SHP77 treated with DMSO at 0.1 percent for 48 hours (cell line): ENCODE measurements at places on chromosomes 11 and 22.

GRCh38 chr11:73866095-73866579 is 10.5 kb downstream of the COA4 start:
- no peak for DNase-seq

DNA sequence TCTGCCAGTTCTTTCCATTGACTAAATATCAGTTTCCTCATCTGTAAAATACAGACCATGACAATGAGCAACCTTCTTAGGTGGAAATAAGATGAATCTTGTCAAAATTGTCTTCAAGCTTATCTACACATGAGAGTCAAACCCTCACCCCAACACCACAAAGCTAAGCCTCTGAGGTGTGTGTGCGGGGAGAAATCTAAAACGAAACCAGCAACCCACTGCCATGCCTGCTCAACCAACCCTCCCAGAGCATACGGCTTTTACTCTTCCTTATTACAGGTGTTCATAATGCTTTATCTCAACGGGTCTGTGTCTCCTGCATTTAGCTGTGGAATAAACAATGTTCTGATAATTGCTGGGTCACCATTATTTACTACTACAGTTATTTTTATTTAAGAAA is 235.4 kb downstream of the KIRREL3 start:
- DNase-seq: no peak

DNA sequence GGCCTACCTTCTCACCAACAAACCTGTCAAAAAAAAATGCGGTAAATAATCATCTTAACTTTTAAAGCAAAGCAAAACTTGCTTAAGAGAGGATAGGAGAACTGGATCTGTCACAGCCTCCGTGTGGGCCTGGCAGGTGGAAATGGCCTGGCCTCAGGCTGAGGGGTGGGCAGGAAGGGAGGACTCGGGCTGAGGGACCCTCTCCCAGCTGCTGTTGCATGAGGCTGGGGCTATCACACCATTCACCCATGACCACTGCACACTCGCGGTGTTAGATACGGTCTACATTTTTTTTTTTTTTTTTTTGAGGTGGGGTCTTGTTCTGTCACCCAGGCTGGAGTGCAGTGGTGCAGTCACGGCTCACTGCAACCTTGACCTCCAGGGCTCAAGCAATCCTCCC is 24.5 kb downstream of the ARHGAP1 start:
- DNase-seq: no peak

- DNase-seq: no peak
These were observed 200.6 kb downstream of the NAV2 start for GRCh38 chr11:19912958-19913892.

DNA sequence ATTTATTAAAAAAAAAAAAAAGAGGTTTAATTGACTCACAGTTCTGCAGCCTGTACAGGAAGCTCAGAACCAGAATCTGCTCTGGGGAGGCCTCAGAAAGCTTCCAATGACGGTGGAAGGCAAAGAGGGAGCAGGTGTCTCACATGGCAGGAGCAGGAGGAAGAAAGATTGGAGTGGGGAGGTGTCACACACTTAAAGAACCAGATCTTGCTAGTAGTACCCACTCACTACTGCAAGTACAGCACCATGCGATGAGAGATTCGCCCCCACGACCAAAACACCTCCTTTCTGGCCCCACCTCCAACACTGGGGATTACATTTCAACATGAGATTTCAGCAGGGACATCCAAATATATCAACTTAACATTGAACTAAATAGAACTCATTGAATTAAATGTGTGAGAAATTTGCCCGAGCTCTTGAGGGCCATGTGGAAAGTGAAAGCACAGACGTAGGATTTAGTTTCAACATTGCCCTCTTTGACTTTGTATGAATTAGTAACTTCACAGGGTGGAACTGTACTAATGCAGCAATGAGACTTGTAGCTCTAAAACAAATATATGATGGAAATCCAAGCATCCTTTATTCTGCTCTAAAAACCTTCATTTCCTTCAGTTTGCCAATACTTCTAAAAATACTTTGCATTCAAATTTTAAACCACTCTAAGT is 628.2 kb downstream of the FAM181B start:
- DNase-seq: no peak

- no peak for DNase-seq
These were observed 20.2 kb downstream of the PACS1 start for GRCh38 chr11:66090288-66090687.

- no peak for DNase-seq
These were observed 94.7 kb upstream of the PARVA start for GRCh38 chr11:12282676-12283075.

GRCh38 chr11:64906314-64906635 is 10.7 kb downstream of the ATG2A start:
- DNase-seq: no peak

GRCh38 chr11:118618991-118619375 is 11.6 kb downstream of the PHLDB1 start:
- DNase-seq: no peak
